ENCODE measurements at places on chromosomes 13 and 19. TPM values are rescaled to one million over a fixed set of nuclear protein-coding genes. Genes with fewer than 3 reads are reported as not detected.

Gene ZNF507
- 12.7 TPM for total RNA-seq

Gene ZNF431
- 4.1 TPM for total RNA-seq

Gene GFY
- 0.16 TPM for total RNA-seq

Gene DCT
- total RNA-seq: not detected

Gene PSG2
- total RNA-seq: 0.05 TPM

Gene URAD
- total RNA-seq: not detected

Gene LILRA2
- not detected for total RNA-seq

Gene TPTE2
- total RNA-seq: not detected

Gene LILRB5
- total RNA-seq: 0.05 TPM

Gene ZNF98
- not detected for total RNA-seq

Gene LILRB1
- not detected for total RNA-seq

Gene KLK10
- 0.09 TPM for total RNA-seq

Gene FREM2
- total RNA-seq: not detected

Gene FCAR
- total RNA-seq: not detected

Gene CD70
- total RNA-seq: 24.9 TPM

Gene NXNL1
- total RNA-seq: not detected

Gene OSCAR
- 0.20 TPM for total RNA-seq

Gene SWSAP1
- total RNA-seq: 2.4 TPM

Gene APOC1
- total RNA-seq: 110 TPM

Gene CLEC11A
- total RNA-seq: 9.7 TPM

Gene ZNF432
- 1.9 TPM for total RNA-seq

Gene NLRP7
- 0.05 TPM for total RNA-seq

Gene ZNF28
- total RNA-seq: 0.71 TPM

Gene THSD1
- total RNA-seq: 6.2 TPM

Gene PRR19
- 4.2 TPM for total RNA-seq

Gene NFIX
- total RNA-seq: 3.6 TPM

Gene POLD1
- total RNA-seq: 73.0 TPM

Measured in A549 treated with Hydrocortisone at 1 μM for 4 hours (cell line).